ENCODE measurements at places on chromosomes 7 and 10. TPM values are rescaled to one million over a fixed set of nuclear protein-coding genes. Genes with fewer than 3 reads are reported as not detected.
A peak's percentile ranks its signal among the peaks of the same experiment; 100 is the strongest.

GRCh38 chr10:44947371-44948152, 12.0 kb upstream of the RASSF4 start:
- H3K27me3 ChIP-seq: no peaks in the 10 kb centered on the region
- H3K4me1 ChIP-seq: peaks cover 26% of the 10 kb centered on the region
- peak overlapping the region; percentile 99 for H3K27ac ChIP-seq
- DNase-seq: peak; percentile 83
- H3K4me3 ChIP-seq: peak overlapping the region; percentile 1

DNA sequence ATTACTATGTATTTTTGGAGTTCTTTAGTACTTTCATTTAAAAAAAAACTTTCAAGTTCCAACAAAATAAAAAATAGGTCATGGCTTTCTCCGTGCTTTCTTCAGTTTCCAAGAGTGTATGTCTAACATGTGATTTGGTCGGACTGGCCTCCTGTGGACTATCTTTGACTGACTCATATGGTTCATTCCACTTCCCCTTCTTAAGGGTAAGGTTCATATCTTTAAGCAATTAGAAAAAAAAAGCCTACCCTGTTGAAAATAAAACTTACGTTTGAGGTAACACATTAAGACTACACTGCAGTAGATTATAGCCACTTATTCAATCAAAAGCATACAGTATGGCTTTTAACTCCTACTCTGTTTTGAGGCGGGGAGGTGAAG, 112.8 kb upstream of the AHR start:
- H3K4me3 ChIP-seq: no peak overlapping the region
- no peaks in the 10 kb centered on the region for H3K4me1 ChIP-seq
- H3K27me3 ChIP-seq: no peaks in the 10 kb centered on the region
- H3K36me3 ChIP-seq: no peaks in the 10 kb centered on the region
- no peak for DNase-seq
- no peak overlapping the region for H3K27ac ChIP-seq

The AKR1C4 gene
- not detected for total RNA-seq

The ZNF746 gene
- total RNA-seq: 13.3 TPM

DNA sequence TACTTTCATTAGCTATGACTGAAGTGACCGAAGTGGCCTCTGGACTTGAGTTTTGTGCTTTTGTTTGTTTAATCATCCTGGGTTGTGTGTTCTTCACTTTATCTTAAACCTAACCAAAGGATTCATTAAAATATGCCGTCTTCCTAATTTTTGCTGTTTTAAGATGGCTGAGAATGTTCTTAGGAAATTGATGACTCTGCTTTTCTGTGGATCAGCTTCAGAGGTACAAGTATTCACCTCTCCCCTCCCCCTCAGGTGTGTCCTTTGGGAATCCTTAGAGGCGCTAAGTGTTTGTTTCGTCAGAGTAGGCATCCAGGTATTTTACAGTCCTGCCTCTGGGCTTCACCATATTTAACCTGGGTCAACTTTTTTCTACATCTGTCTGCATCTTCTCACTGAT, 1.1 kb downstream of the CCDC126 start:
- no peak for DNase-seq
- no peaks in the 10 kb centered on the region for H3K27me3 ChIP-seq
- 0 out of 2 replicates have a peak, but pooled peaks cover 3% of the 10 kb centered on the region for H3K36me3 ChIP-seq
- H3K4me1 ChIP-seq: peaks cover 24% of the 10 kb centered on the region
- H3K27ac ChIP-seq: peak overlapping the region; percentile 60

The MYPN gene
- 0.13 TPM for total RNA-seq

The ADCYAP1R1 gene
- total RNA-seq: not detected

GRCh38 chr7:33262476-33262875, 133.1 kb downstream of the BBS9 start:
- H3K4me3 ChIP-seq: no peak overlapping the region
- H3K4me1 ChIP-seq: no peaks in the 10 kb centered on the region
- no peaks in the 10 kb centered on the region for H3K27me3 ChIP-seq
- H3K36me3 ChIP-seq: no peaks in the 10 kb centered on the region
- DNase-seq: no peak
- no peak overlapping the region for H3K27ac ChIP-seq

- no peak for DNase-seq
- no peaks in the 10 kb centered on the region for H3K27me3 ChIP-seq
- H3K27ac ChIP-seq: no peak overlapping the region
- no peak overlapping the region for H3K4me3 ChIP-seq
- H3K36me3 ChIP-seq: no peaks in the 10 kb centered on the region
These were observed 103.9 kb upstream of the POT1 start for GRCh38 chr7:125033506-125033905.
